Amniotic stem cell (primary cell): ENCODE measurements at places on chromosomes 2 and 18.

GRCh38 chr2:57693965-57694364 lies 352.6 kb upstream of the VRK2 start:
- no peak for DNase-seq

- DNase-seq: no peak
These were observed 8.8 kb upstream of the IFIH1 start for GRCh38 chr2:162327134-162327769.

DNA sequence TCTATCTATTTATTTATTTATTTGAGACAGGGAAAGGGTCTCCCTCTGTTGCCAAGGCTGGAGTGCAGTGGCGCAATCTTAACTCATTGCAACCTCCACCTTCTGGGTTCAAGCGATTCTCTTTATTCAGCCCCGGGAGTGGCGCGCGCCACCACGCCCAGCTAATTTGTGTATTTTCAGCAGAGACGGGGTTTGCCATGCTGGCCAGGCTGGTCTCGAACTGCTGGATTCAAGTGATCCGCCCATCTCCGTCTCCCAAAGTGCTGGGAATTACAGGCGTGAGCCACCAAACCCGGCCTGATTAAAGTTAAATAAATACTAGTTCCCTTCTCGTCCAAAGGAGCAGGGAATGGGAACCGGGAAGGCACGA lies 4.2 kb upstream of the CTDSP1 start:
- no peak for DNase-seq

- DNase-seq: no peak
These were observed 87.4 kb downstream of the FAM210A start for GRCh38 chr18:13638719-13639595.

GRCh38 chr2:48445091-48445725 lies 84.7 kb upstream of the STON1 start:
- no peak for DNase-seq

- DNase-seq: no peak
These were observed 40.7 kb upstream of the UPP2 start for GRCh38 chr2:158060835-158061435.

DNA sequence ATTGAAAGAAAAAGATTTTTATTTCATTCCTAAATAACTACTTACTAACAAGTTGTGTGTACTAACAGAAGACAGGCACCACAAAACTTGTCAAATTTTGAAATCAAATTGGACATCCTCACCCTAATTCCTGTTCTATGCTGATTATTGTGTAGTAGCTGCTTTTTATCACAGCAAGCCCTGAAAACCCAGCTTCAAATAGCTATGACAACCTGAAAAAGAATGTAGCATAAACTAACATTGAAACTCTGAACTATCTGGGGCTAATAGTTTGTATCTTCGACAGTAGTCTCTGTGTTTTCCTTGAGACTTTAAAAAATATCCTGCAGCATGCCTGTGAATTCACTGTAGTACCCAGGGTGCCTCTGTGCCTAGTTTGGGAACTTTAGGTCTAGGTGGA lies 122.6 kb downstream of the WDPCP start:
- peak; percentile 1 for DNase-seq

DNA sequence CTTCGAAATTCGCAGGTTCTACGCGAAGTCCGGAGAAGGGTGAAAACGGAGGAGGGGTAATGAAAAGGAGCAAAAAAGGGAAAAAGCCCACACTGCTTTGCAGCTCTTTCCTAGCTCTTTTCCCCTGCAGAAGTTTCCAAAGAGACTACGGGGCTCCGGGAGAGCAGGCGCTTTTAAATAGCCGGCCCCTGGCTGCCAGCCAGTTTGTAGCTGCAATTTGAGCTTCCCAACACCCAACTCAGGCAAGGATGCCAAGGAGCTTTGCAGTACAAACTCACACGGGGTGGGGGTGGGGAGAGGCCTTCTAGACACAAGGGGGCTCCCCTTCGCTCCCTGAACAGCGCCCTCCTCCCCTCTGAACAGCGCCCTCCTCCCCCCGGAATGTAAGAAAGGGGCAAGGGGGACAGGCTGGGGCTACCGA lies at the start of gene IGFBP5:
Gene IGFBP5, minus strand, starts transcription at position 149 of the 421 bp plus-strand sequence. CDS start 774 bp downstream, outside the sequence.
- DNase-seq: peak; percentile 65

- peak; percentile 74 for DNase-seq
These were observed 25.2 kb upstream of the LCLAT1 start for GRCh38 chr2:30421604-30422443.

DNA sequence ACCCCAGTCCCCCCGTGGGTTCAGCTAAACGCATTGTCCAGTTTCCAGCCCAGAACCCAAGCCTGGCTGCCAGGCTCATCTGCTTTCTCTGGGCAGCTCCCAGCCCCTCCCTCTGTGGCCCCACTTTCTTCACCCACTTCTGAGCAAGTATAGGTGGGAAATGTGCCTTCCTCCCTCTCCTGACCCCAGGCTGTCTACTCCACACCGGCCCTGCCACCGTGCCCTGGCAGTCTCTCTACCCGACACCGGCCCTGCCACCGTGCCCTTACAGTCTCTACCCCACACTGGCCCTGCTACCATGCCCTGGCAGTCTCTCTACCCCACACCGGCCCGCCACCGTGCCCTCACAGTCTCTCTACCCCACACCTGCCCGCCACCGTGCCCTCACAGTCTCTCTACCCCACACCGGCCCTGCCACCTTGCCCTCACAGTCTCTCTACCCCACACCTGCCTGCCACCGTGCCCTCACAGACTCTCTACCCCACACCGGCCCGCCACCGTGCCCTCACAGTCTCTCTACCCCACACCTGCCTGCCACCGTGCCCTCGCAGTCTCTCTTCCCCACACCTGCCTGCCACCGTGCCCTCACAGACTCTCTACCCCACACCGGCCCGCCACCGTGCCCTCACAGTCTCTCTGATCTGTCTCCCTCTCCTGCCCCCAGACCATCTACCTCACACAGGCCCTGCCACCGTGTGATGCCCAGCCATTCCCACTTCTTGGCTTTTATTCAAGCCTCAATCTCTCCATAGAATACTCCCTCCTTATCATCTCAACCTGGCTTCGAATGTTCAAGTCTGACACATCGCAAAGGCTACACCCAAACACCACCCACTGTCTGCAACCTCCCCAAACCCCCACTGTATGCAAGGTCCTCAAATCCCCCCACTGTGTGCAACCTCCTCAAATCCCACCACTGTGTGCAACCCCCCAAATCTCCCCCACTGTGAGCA lies 108.9 kb downstream of the TPO start:
- DNase-seq: no peak

GRCh38 chr2:206023183-206023582 lies 62.8 kb downstream of the INO80D start:
- DNase-seq: no peak

GRCh38 chr2:58731488-58731869 lies 490.4 kb upstream of the FANCL start:
- DNase-seq: no peak

DNA sequence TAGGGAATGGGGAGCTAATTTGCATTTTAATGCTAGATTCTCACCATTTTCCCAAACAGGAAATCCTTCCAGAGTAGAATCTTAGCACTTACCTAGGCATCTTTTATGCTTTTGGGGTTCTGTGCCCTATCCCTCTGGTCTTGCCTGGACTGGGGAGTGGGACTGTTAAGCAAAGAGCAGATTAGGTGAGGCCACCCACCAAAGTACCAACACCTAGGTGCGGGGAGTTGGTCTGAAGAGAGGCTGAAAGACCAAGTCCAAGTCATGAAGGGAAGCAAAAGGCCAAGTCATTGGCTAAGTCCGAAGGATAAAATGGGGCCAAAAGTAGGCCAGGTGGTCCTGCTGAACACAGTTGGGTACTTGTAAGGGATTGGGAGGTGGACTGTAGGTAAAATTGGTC lies 86.7 kb downstream of the FAM168B start:
- no peak for DNase-seq

GRCh38 chr2:108347786-108348185 lies 30.0 kb upstream of the SULT1C4 start:
- DNase-seq: no peak

- DNase-seq: no peak
These were observed 27.7 kb upstream of the CYP27A1 start for GRCh38 chr2:218754201-218754600.

GRCh38 chr2:48162742-48163141 lies 256.4 kb upstream of the FBXO11 start:
- DNase-seq: no peak

- DNase-seq: peak; percentile 47
These were observed 10.2 kb downstream of the PREPL start for GRCh38 chr2:44351088-44351487.

GRCh38 chr2:238132463-238133450 lies 5.7 kb upstream of the KLHL30 start:
- no peak for DNase-seq

GRCh38 chr2:26448651-26449050 lies 29.3 kb downstream of the OTOF start:
- no peak for DNase-seq

DNA sequence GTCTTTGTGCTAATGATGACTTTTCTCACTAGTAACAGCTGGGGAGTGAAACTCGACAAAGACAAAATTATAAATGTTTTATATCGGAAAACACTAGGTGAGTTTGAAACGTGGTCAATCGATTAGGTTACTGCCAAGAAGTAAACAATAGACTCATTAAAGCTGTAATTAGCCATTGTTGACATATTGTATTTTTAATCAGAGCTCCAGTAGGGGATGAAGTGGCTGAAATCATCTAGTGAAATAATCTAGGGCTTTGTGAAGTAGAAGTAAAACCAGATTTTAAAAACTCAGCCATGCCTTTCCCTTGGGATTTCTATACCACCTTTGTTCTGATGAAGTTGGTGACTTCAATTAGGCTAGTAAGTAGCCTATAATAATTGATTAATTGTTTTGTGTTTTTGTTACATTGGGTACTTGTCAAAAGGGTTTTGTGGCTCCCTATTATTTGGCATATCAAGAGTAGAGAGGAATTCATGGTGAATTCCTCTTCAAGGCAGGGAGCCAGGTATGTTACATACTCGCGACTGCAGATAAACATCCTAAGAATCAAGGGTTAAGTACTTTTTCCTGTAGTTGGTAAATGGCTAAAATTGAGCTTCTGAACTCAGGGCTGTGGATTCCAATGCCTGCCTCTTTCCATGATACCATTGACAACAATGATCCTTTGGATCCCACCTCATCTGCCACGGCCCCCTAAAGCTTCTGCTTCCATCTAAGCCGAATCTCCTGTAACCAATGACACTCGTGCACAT lies 31.6 kb downstream of the RAB27B start:
- DNase-seq: no peak

GRCh38 chr2:240928476-240929363 lies 22.6 kb downstream of the CROCC2 start:
- no peak for DNase-seq

DNA sequence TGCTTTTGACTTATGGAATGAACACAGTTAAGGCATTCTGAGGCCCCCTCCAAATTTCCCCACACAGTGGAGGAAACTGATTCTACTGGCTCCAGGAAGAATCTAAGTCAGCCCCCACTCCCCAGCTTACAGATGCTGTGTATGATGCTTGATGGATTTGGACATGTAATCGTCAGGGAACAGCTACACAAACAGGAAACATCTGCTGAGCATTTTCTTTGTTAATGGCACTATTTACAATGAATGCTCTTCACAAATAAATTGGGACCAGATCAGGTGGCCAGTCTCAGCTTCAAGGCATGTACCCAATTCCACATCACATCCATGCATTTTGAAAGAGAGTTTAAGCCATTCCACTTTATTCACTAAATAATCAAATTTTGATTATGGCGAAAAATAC lies 562.3 kb downstream of the SOX11 start:
- DNase-seq: no peak

DNA sequence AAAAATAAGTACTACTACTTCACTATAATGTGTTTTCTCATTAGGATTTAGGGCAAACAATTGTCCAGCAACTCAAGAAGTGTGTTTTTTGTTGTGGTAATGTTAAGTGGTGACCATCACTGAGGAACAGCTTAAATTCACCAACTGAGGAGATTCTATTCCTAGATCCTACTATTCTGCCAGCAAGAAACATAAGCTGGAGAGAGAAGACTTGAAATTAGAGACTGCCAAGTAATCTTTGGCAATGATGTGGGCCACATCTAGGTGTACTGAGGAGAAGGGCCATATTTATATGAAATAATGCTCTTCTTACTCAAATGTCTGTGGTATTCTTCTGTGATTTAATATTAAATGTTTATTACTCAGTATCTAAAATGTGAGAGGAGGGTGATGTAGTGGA lies 44.3 kb upstream of the MSTN start:
- DNase-seq: no peak

DNA sequence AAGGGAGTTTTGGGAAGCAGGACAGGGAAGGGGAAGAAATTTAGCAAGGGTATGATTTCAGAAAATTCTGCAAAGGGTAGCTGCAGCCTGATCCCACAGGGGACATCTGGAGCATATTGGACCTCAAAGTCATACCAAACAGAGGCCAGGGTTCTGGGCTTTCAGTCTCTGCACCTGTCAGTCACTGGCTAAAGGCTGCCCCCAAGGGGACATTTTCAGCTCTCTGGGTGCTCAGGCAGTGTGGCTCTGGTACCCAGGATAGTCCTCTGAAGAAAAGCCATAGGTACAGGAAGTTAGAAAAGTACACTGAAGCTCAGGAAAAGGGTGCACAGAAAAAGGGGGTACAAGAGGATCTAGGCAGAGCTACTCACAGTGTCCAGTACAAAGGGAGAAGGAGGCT lies 149.2 kb downstream of the INSIG2 start:
- DNase-seq: no peak

DNA sequence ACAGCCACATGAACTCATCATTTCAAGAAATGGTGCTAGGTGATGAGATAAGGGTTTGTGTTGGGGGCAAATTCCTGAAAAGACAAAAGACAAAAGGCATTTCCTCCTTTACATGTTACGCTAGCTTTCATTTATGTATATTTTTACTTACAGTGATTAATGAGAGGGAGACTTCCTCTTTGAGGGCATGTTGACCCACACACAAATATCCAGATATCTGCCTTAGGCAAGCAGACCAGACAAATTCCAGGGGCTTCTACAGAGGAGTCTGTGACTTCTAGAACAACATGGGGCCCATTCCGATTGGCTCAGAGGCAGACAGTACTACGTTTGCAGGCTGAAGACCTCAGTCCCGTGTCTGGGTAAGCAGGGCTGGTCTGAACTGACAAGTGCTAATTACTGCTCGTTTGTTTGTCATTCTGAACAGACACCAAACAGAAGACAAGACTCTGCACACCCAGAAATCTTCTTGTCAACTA lies 74.8 kb upstream of the ST6GAL2 start:
- no peak for DNase-seq

DNA sequence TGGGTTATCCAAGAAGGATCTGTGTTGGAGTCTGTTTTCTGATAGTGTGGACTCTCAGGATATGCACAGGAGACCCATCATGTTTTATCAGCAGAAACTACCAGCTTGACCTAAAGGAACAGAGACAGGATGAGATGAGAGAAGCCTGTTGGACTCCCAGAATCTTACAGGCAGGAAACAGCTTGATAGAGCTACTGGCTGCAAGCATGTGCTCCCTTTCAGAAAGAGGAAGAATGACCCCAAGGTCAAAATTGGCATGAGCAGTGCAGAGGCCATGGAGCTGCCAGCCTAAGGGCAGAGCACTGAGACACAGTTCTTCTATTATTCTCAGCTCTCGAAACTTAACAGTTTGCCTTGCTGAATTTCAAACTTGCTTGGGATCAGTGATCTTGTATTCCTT lies 135.2 kb upstream of the NFATC1 start:
- DNase-seq: no peak

GRCh38 chr18:72160510-72161445 lies 383.4 kb downstream of the CBLN2 start:
- no peak for DNase-seq
